ENCODE measurements at places on chromosomes 1 and 21. TPM values are rescaled to one million over a fixed set of nuclear protein-coding genes. Genes with fewer than 3 reads are reported as not detected.

The CD53 gene
- total RNA-seq = not detected

The ETNK2 gene
- 6.9 TPM for total RNA-seq

The MGST3 gene
- total RNA-seq = 148 TPM

The PLEKHA6 gene
- total RNA-seq = 0.65 TPM

The SRM gene
- 8.7 TPM for total RNA-seq

The SMIM11 gene
- total RNA-seq = 6.1 TPM

The OR2T8 gene
- not detected for total RNA-seq

The LMX1A gene
- not detected for total RNA-seq

The CHI3L2 gene
- not detected for total RNA-seq

The ANKRD65 gene
- under 0.01 TPM for total RNA-seq
